Esophagus squamous epithelium (tissue), 5 donors: ENCODE measurements at places on chromosomes 6 and 20. TPM values are rescaled to one million over a fixed set of nuclear protein-coding genes. Genes with fewer than 3 reads are reported as not detected.
A peak's percentile ranks its signal among the peaks of the same experiment; 100 is the strongest.

- no peaks in the 10 kb centered on the region for H3K27me3 ChIP-seq
- peaks cover 7% of the 10 kb centered on the region for H3K36me3 ChIP-seq
- DNase-seq, result no peak
- H3K27ac ChIP-seq, result no peak overlapping the region
Observed at GRCh38 chr6:107101686-107102413, 13.5 kb downstream of the BEND3 start.

- DNase-seq, result no peak
- H3K27ac ChIP-seq, result peak overlapping the region; percentile 97
- no peaks in the 10 kb centered on the region for H3K27me3 ChIP-seq
- peaks cover 20% of the 10 kb centered on the region for H3K4me1 ChIP-seq
Observed at GRCh38 chr6:110874880-110875547, 429 bp downstream of the AMD1 start.

- no peaks in the 10 kb centered on the region for H3K36me3 ChIP-seq
- H3K4me3 ChIP-seq, result no peak overlapping the region
- no peaks in the 10 kb centered on the region for H3K27me3 ChIP-seq
- no peak for DNase-seq
Observed at GRCh38 chr6:10655508-10656055, 38.8 kb downstream of the C6orf52 start.

GRCh38 chr6:39377539-39377950, 55.0 kb upstream of the KCNK16 start:
- H3K27me3 ChIP-seq, result no peaks in the 10 kb centered on the region
- H3K4me1 ChIP-seq, result peaks cover 3% of the 10 kb centered on the region
- H3K36me3 ChIP-seq, result no peaks in the 10 kb centered on the region
- H3K27ac ChIP-seq, result no peak overlapping the region
- DNase-seq, result no peak

GRCh38 chr6:118581489-118581959, 33.4 kb downstream of the PLN start:
- no peaks in the 10 kb centered on the region for H3K4me1 ChIP-seq
- H3K27ac ChIP-seq, result no peak overlapping the region
- H3K36me3 ChIP-seq, result no peaks in the 10 kb centered on the region
- H3K27me3 ChIP-seq, result no peaks in the 10 kb centered on the region

- H3K4me3 ChIP-seq, result peak within 1 kb of the TSS; percentile 44
- no peaks in the 10 kb centered on the region for H3K27me3 ChIP-seq
- no peak for DNase-seq
- H3K27ac ChIP-seq, result peak within 1 kb of the TSS; percentile 63
- no peaks in the 10 kb centered on the region for H3K36me3 ChIP-seq
Observed at GRCh38 chr6:49550492-49551077, at the start of gene C6orf141. TSS of gene C6orf141 (plus strand) at chr6:49550668. CDS start at chr6:49550793, 125 bp downstream.

- H3K27me3 ChIP-seq, result no peaks in the 10 kb centered on the region
- DNase-seq, result no peak
- peaks cover 62% of the 10 kb centered on the region for H3K4me1 ChIP-seq
- H3K27ac ChIP-seq, result peak overlapping the region; percentile 71
Observed at GRCh38 chr6:111985202-111985731, 68.6 kb upstream of the CCN6 start.

DNA sequence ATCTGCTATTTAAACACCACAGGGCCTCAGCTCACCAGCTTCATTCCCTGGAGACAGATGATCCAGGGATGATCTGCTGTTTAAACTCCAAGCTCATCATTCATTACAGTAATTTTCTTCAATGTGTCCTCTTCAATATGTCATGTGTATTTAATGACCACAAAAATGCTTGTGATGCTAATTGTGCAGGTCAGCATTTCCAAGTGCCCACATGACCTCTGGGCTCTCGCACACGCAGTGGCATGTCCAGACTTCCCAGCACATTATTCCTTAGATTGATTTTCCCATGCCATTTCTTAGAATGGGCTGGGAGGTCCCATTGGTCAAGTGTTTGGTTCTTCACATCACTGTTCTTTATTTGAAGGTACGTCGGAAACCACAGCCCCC, 434.4 kb downstream of the HAO1 start:
- no peak overlapping the region for H3K4me3 ChIP-seq
- no peaks in the 10 kb centered on the region for H3K36me3 ChIP-seq
- no peaks in the 10 kb centered on the region for H3K4me1 ChIP-seq
- no peak for DNase-seq
- no peak overlapping the region for H3K27ac ChIP-seq

- H3K27ac ChIP-seq, result no peak overlapping the region
- no peak overlapping the region for H3K4me3 ChIP-seq
- DNase-seq, result no peak
- H3K4me1 ChIP-seq, result no peaks in the 10 kb centered on the region
- H3K36me3 ChIP-seq, result no peaks in the 10 kb centered on the region
Observed at GRCh38 chr6:111183702-111184517, 96.6 kb downstream of the SLC16A10 start.

DNA sequence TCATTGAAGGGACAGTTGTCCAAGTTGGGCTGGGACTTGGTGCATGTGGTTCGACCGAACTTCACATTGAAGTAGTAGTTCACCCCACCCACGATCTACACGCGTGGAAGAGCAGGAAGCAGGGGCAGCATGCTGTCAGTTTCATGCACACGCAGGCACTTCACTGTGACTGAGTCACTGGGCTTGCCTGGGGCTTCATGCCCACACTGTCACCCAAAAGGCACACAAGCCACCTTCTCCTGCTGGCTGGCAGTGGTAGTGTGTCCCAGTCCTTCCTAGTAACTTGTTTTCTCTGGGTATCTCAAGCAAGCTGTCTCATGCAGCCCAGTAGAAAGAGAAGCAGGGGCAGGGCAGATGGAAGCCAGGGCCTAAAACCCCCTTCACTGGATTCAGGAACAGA, 2.0 kb downstream of the CST5 start:
- no peaks in the 10 kb centered on the region for H3K36me3 ChIP-seq
- H3K27me3 ChIP-seq, result peaks cover 2% of the 10 kb centered on the region
- no peaks in the 10 kb centered on the region for H3K4me1 ChIP-seq
- DNase-seq, result no peak
- no peak overlapping the region for H3K4me3 ChIP-seq

GRCh38 chr6:125157725-125158124, 4.2 kb downstream of the TPD52L1 start:
- H3K27me3 ChIP-seq, result no peaks in the 10 kb centered on the region
- no peak for DNase-seq
- H3K36me3 ChIP-seq, result peaks cover 19% of the 10 kb centered on the region
- H3K4me1 ChIP-seq, result no peaks in the 10 kb centered on the region

- H3K27me3 ChIP-seq, result no peaks in the 10 kb centered on the region
- DNase-seq, result no peak
Observed at GRCh38 chr20:61976263-61976643, 89.4 kb downstream of the TAF4 start.

- no peaks in the 10 kb centered on the region for H3K27me3 ChIP-seq
- H3K4me1 ChIP-seq, result peaks cover 24% of the 10 kb centered on the region
- H3K27ac ChIP-seq, result no peak overlapping the region
- no peak for DNase-seq
- H3K4me3 ChIP-seq, result no peak overlapping the region
Observed at GRCh38 chr6:157215717-157216116, 107.6 kb downstream of the TMEM242 start.

HNF4A gene
- not detected for total RNA-seq

ZNF292 gene
- total RNA-seq, result 17.1 TPM

LY86 gene
- not detected for total RNA-seq

SMIM8 gene
- total RNA-seq, result 2.3 TPM
